Stimulated activated CD4-positive, alpha-beta T cell treated with anti-CD3 and anti-CD28 coated beads, Interleukin-15, amount 100 ng/mL, for 1 hour (primary cell): ENCODE measurements at places on chromosomes 1 and 21.
A peak's percentile ranks its signal among the peaks of the same experiment; 100 is the strongest.

DNA sequence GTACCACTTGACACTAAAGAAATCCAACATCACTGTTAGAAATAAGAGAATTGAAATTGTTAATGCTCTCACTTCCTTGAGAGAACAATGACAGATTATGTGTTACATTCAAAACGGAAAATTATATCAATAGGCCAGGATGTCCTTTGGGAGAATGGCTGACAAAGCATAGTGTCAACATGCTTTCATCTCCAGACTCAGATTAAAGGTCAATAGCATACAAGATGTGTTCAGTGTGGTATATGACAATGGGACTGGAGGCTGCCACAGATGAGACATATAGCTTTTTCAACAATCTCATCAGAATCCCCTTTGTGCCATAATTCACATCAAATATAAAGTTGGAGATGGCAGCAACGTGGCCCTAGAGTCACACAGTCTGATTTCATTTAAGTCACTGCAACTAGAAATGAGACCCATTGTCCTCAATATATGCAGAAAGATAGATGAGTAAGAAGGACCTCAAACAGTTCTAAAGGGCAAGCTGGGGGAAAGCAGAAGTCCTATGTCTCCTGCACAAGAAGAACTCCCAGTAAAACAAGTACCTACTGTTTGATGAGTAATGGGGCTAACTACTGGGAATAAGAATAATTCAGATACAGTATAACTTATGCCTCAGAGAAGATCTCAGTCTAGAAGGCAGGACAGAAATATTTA lies 327.9 kb downstream of the TTLL7 start:
- DNase-seq, result no peak

GRCh38 chr21:43728467-43729390 lies 9.8 kb downstream of the PDXK start:
- DNase-seq, result peak; percentile 54

DNA sequence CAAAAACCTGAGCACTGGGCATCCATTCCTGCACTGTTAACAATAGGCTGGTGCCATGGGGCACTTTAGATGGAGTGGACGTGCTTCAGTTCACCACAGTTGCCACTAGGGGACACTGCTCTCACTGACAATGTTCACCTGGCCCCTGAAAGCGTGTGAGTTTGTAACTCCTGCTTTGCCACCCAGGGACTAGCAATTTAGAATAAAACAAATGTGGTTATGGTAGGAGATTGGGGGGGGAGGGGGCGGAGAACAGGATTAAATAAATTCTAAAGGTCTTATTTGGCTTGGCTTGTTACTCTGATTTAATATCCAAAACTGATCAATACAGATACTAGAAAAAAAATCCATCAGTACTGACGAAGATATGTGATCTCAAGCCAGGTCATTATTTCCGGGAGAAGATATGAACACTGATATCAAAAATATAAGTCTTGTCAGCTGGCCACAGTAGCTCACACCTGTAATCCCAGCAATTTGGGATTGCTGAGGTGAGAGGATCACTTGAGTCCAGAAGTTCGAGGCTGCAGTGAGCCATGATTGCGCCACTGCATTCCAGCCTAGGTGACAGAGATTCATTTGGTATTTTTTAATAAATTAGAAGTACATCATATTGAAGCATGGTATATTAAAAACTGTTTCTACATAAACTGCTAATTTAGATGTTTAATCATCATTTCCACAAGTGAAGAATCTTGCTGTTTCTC lies 23.2 kb downstream of the INTS7 start:
- DNase-seq, result peak; percentile 34

DNA sequence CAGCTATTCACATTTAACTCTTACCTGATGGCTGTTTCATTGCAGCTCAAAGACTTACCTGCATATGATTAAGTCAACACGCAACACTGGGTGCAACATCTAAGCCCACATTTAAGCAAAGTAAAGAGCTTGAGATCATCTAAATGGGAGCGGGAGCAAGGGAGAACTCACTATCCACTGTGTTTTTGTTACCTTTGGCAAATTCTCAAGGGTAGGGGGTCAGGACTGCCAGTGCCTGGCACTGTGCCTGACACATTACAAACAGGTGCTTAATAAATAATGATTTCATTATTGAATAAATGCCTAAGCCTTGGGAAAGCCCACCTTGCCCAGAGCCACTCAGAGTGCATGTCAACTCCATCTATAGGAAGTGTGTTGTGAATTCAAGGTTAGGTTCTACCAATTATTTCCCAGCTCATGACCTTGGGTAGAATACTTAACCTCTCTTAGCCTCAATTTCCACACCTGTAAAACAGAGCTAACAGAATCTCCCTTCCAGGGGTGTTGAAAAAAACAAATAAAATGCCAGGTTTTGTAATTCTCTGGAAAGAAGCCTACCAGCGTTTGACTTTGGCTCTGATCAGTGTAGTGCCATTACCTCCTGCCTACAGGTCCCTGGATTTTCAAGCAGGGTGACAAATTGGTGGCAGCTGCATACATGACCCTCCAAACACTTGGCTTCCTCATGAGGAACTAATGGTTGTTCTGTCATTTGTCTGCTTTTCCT lies 109.7 kb downstream of the TGFBR3 start:
- no peak for DNase-seq

DNA sequence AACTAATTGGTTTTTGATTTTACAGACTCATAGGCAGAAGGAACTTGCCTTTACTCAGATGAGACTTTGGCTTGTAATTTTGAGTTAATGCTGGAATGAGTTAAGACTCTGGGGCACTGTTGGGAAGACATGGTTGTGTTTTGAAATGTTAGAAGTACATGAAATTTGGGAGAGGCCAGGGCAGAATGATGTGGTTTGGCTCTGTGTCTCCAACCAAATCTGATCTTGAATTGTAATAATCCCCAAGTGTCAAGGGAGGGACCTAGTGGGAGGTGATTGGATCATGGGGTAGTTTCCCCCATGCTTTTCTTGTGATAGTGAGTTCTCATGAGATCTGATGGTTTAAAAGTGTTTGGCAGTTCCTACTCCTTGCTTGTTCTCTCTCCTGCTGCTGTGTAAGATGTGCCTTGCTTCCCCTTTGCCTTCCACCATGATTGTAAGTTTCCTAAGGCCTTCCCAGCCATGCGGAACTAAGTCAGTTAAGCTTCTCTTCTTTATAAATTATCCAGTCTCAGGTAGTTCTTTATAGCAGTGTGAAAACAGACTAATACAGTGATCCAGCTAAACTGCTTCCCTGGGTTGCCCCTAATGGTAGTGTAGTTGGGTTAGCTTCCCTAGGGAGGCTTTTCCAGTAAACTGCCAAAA lies 10.2 kb downstream of the CPT2 start:
- DNase-seq, result no peak

DNA sequence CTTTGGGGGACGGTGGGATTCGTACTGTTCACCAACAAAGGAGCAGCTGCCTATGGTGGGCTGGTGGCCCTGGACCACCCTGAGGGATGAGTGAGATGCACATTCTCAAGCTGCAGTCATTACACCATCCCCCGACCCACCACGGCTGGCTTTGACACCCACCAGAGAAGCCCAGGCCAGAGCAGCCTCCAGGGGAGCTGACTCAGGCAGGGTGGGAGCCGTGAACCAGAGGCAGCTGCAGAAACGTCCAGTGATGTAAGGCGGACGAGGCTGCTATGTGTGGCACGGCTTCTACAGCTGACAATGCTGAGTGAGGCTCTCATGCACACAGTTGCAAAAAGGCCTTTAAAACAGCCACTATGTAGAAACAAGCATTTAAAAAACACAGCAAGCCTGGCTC lies 40.1 kb downstream of the CHAF1B start:
- no peak for DNase-seq

- no peak for DNase-seq
Measured at GRCh38 chr1:48266576-48266975, 44.1 kb downstream of the SLC5A9 start.

DNA sequence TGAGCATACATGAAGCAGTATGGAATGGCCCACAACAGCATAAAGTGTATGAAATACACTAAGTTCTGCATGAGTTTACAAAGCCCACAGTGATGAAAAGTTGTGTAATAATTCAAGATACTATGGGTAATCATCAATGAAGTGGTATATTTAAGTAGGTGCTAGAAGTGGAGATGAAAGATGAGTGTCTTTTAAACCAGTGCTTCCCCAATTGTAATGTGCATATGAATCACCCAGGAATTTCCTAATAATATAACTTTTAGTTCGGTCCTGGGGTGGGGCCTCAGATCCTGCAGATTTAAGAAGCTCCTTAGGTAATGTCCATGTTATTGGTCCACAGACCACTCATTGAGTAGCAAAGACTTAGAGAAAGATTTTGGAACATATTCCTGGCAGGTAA lies 184.9 kb downstream of the DUSP10 start:
- no peak for DNase-seq

DNA sequence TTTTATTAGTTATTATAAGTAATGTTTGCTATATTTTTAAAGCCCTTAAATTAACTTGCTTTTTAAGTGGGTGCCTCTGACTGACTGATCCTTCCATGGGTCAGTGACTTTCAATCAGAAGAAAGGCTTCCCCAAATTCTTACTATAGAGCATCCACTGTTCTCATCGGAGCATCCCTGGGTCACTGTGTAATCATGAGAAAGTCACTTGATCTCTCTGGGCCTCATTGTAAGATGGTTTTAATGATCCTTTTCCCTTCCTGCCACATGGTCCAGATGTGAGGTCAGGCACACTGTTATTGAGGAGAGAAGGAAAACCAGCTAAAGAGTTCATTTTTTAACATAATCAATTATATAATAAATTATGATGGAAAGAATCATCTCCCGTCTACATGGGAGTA lies 11.0 kb upstream of the NBL1 start:
- DNase-seq, result no peak

DNA sequence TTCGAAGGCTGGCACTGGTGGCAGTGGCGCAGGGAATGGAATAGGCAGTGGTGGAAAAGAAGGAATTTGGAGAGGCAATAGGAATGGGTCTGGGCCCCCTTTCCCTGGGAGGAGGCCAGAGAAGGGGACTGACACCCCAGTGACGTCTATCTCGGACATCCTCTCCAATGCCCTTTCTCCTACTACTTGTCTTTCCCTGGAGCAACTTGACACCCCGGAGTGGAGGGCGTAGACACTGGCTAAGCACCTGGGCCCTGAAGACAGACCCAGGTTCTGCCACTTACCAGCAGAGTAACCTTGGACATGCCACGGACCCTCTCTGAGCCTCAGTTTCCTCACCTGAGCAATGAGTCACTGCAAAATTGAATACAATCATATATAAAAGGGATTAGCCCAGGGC lies 86.8 kb downstream of the CAMK2N1 start:
- DNase-seq, result no peak

DNA sequence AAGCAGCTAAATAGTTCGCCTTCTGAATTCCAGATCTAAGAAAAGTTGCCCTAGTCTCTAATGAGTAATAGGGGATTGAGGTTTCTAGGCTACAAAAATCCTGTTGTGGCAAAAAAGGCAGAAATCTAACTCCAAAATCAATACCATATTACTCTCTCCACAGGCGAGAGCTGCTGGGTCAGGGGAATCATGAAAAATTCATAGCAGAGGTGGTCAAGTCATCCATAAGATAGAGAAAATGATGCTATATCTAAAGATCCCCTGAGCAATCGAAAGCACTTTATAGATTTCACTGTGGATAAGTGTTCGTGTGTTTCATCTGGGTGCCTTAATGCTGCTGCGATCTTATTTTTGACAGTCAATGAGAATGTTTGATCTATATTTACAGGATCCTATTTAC lies 417.7 kb downstream of the AGBL4 start:
- DNase-seq, result no peak

GRCh38 chr1:101216623-101217022 lies 20.2 kb upstream of the S1PR1 start:
- DNase-seq, result no peak

GRCh38 chr1:109290998-109291397 lies 8.1 kb upstream of the PSRC1 start:
- DNase-seq, result no peak

DNA sequence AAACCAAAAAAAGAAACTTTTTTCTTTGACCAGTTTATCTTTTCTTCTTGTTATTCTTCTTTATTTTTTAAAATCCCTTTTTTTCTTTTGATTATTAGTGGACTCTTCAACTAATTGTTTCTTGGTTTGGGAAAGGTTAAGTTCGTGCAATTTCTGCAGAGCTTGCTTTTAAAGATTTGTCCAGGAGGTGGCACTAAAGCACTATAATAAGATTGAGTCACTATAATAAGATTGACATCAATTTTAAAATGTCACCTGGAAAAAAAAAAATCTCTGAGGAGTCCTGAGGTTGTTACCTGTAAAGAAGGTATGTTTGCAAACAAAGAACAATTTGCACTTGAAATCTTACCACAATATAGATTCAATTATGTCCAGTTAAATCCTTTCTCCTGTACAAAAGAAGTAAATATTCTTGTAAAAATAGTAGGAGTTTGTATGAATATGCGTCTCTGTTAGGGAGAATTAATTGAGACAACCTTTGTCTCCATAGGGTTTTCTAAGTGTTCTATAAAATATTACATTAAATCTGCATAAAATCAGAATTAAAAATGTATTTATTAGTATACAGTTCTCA lies 166.7 kb downstream of the ADGRL4 start:
- DNase-seq, result no peak

DNA sequence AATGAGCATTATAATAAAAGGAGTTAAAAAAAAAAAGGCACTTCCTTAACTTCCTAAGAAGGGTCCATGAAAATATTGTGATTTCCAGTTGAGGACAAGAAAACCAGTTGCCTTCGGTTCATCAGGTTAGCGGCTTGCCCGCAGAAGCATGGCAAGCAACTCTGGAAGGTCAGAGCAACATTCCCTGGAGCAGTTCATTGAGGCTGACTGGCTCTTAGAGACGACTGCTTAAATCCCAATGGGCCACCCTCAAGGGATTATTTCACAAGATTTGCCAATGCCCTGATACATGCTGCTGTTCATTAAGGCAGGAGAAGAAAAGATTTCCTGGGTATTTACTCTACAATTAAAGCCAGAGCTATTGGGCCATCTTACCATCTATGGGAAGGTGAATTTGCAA lies 29.0 kb upstream of the CASQ2 start:
- no peak for DNase-seq

DNA sequence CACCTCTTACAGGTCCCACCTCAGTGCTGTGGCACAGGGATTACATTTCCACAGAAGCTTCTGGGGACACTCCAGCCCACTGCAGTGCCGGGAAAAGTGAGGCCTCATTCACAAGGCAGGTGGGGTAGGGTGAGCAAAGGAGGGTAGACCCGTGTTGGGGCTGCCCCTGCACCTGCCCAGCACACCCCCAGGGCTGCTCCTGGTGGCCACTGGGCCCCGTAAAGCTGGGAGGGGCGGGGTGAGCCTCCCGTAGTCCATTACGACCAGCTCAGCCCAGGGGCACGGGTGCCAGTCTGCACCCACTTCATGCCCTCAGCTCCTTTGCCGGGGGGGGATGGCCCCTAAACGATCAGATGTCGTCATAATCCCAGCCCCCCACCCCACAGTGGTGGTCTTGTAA lies 39.5 kb downstream of the AJAP1 start:
- no peak for DNase-seq

DNA sequence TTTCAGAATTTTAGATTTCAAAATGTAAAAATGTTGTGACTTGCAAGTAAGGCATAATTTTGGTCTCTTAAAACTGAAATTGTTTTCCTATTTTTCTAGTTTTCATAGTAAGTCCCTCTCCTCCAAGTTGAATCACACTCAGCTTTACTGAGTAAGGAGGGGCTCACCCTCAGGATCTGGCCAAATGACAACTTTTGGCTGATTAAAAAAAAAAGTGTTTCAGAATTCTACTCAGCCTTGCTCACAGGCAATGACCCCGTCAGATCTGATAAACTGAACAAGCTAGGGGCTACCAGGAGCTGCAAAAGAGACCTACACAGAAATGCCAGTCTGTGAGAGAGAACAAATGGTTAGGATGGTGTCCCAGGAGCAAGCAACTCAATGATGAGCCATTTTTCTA lies 159.8 kb downstream of the PBX1 start:
- no peak for DNase-seq
